ENCODE measurements at places on chromosomes 2 and 18.

- DNase-seq = no peak
Observed at GRCh38 chr2:31053929-31054782, 84.1 kb downstream of the GALNT14 start.

- no peak for DNase-seq
Observed at GRCh38 chr18:29779096-29779495, 1263.4 kb downstream of the DSC3 start.

DNA sequence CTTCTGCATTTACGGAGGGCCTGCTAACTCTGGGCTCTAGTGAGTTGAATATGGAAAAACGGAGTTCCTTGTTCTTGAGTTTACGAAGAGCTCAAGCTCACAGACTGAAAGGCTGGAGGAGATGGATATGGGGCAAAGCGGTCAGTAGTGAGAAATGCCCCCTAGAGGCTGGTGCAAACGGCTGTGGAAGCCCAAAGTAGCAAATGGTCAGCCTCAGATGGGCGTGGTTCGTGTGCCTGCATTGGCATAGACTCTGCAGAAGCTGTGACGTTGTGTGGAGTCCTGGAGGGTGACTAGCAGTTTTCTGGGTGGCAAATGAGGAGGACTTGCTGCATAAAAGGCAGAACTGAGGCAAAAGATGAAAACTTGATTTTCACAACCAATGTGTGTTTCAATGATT lies 93.6 kb upstream of the TWIST2 start:
- DNase-seq = no peak

GRCh38 chr18:75173125-75173432 lies 35.9 kb downstream of the PTGR3 start:
- DNase-seq = no peak

Data from AG04449 (cell line).